ENCODE measurements at places on chromosomes 1 and 21. TPM values are rescaled to one million over a fixed set of nuclear protein-coding genes. Genes with fewer than 3 reads are reported as not detected.

DNA sequence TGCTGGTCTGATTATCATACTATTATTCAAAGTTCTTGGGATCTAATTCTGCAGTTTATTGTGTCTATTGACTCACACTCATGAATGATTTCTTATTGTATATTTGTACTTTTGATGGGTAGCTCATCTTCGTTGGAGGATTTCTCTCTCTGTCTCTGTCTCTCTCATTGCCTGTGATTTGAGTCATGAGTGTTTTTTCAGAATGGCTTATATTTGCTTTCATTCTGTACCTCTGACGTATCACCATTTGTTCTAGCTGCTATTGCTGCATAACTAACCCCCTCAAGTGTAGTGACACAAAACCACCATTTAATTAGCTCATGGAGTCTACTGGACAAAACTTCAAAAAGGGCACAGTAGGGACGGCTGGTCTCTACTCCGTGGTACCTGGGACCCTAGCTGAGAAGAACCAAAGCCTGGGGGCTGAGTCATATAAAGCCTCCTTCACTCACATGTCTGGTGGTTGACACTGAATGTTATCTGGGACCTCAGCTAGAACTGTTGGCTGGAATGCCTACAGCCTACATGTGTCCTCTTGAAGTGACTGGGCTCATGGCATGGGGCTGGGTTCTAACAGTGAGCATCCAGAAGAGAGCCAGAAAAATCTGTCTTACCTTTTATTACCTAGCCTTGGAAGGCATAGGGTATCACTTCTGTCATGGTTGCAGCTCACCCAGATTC lies 44.2 kb downstream of the TBX19 start:
- DNase-seq = no peak

DNA sequence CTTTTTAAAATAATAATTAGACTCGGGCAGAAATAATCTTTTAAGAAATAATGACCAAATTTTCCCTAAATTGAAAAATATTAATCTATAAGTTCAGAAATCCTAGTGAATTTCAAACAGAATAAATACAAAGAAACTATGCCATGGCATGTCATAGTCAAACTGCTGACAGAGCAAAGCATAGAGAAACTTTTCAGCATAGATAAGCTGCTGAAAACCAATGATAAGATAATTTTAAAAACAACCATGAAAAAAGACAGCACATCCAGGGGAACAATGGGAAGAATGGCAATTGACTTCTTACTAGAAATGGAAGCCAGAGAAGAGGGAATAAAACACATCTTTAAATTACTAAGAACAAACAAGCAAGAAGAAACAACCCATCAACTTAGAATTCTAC lies 19.8 kb downstream of the CD1D start:
- DNase-seq = no peak

DNA sequence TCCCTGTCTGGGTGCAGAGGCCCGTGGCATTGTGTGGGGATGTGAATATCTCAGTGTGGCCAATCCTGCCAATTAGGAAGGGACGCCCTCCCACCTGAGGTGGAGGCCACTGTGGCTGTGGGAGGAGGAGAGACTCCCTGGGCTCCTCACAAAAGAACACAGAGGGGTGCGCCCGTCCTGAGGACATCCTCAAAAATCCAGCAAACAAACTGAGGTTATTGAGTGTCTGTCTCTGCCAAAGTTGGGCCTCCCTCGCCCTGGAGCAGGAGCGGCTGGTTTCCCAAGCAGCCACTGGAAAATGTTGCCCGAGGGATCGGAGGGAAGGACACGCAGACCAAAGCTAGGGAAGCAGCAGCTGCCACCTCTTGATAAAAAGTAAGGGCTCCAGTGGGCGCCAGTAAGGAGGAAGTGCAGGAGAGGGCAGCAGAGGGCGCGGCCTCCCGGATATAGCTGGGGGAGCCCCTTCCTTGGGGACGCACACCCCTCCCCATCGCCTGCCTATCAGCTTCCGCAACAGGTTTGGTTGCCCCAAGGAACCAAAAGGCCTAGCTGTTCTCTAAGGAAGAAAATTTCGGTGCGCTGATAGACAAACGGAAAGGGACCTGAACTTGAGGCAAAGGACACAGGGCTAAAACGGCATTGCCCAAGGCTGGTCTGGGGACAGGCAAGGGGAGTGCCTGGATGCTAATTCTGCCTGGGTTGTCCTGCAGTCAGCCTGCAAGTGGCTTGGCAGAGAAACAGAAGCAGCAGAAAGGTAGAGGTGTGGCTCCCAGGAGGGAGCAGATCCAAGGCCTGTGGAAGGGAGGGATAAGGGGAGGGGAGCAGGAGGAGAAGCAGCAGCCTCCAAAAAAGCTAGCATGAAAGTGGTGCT lies 1.7 kb upstream of the GRIK3 start:
- no peak for DNase-seq

- DNase-seq = no peak
These were observed 182.8 kb downstream of the SIPA1L2 start for GRCh38 chr1:232447125-232447524.

DNA sequence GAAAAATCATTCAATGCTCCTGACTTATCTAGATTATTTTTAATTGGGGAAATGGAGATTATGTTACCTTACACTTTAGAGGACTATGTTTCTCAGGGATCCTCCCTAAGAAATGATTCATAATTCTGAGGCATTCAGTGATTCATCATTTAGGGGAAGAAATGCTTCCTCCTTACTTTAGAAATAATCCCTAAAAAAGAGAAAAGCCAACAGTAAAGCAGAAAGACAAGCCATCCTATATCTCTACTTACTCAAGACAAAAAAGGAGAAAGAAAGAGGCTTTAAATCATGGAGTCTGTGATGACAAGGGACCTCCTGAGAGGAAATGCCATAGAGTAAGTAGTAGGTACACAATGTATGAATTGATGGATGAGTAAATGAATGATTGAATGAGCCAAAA lies 137.0 kb downstream of the BRINP2 start:
- no peak for DNase-seq

GRCh38 chr1:207396168-207396746 lies 57.9 kb upstream of the CR2 start:
- DNase-seq = no peak

LAMB3 gene
- total RNA-seq = 6.5 TPM

All from left ventricle myocardium inferior (tissue), 1 donor.